ENCODE measurements at places on chromosomes 12 and 14.
A peak's percentile ranks its signal among the peaks of the same experiment; 100 is the strongest.

DNA sequence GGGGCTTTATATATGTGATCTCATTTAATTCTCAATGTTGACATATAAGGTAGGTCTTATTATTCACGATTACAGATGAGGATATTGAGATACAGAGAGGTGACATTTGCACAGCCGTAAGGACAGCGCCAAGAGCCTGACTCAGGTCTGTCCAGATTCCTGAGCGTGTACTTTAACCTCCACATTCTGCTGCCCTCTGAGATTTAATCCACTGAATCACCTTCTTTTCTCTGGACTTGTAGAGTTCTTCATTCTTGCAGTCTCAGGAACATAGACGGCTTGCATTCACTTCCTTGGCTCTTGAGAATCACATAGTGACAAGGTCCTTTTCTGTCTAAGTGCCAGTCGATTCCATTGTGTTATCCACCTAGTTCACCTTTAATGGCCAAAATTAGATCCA, 141.0 kb upstream of the ARHGAP5 start:
- DNase-seq: no peak

DNA sequence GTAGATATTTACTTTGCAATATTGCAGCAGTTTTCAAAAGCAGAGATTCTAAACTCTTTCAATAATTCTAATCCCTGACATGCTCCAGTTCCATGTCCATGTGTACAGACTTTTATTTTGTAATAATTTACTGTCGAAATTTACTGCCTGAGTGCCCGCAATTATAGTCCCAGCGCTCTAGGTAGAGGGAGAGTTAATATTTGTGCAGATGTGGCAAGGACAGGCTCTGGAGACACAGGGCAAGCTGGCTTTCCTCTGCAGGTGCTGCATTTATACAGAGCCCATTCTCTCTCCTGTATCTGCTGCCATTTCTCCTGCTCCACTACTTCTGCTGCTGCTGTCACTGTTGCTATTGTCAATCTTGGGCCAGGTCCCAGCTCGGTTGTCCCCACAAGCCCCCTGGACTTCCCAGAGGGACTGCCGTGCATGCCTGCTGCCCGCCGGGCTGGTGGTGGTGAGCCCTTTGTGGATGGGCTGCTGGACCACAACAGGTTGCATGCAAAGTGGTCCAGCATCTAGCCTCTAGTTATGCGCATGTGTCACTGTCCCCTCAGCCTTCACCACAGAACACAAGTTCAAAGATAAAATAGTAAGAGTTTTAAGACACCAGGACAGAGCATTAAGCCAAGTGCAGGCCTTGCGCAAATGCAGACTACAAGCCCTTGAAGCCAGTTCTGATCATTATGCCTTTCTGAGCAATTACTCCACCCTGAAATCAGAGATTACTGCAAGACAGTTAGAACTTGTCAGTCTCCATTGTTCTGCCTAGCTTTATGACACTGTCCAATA, 40.8 kb upstream of the CSRP2 start:
- no peak for DNase-seq

- no peak for DNase-seq
Measured at GRCh38 chr12:97520106-97520505, 57.5 kb downstream of the RMST start.

DNA sequence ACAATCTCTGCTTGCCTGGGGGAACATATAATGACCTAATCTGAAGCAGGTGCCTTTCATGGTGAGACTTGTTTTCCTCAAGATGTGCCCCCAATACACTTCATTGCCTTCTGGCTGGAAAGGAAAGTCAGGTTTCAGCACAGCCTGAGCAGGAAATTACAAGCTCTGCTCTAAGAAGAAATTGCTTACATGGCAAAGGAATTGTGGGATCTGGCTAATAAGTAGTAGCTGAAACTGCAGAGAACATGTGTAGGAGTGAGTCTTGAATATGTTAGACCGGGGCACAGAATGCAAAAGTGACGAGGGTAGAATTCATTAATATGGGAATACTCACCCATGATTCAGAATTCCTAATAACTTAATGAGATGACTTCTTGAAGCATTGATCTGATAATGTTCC, 6.3 kb upstream of the CFAP54 start:
- DNase-seq: no peak

GRCh38 chr12:53644133-53644532, 18.0 kb upstream of the ATF7 start:
- DNase-seq: no peak

DNA sequence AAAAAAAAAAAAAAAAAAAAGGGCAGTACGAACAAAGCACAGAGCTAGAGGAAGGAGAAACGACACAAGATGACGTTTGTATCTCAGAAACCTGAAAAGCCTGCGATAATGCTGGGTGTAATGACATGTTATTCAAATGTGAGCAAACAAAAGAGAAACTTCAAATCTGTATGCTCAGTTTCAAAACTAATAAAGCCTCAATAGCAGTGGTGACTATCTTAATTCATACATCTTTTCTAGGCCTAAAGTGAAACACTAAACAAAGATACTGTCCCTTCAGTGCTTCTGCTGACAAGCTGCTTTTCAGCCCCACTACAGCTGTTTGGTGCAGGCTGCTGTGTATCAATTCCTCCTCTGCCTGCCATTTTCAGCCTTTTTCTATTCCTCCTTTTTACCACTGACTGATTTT, 15.8 kb downstream of the ITPR2 start:
- DNase-seq: no peak

DNA sequence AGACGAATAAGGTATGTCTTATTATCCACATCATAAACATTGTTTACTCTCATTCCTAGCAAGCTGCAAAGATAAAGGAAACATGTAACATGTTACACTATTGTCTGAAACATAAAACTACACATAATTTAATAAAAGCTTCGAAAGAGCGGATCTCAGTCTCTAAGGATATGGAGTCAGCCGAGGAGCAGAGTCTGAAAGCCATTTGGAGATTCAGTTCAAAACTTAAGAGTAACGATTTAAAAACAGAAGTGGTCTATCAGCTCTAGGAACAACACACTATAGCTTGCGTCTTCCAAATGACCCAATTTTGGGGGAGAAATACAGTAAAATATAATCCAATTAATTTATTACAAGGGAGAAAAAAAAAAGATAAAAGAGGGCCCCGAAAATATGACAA, 775 bp downstream of the NEMF start:
- DNase-seq: no peak

- no peak for DNase-seq
Measured at GRCh38 chr12:101207086-101207780, 2.8 kb downstream of the SLC5A8 start.

GRCh38 chr14:101458741-101459550, 102.3 kb upstream of the DIO3 start:
- no peak for DNase-seq

- no peak for DNase-seq
Measured at GRCh38 chr14:101634850-101635748, 73.8 kb downstream of the DIO3 start.

DNA sequence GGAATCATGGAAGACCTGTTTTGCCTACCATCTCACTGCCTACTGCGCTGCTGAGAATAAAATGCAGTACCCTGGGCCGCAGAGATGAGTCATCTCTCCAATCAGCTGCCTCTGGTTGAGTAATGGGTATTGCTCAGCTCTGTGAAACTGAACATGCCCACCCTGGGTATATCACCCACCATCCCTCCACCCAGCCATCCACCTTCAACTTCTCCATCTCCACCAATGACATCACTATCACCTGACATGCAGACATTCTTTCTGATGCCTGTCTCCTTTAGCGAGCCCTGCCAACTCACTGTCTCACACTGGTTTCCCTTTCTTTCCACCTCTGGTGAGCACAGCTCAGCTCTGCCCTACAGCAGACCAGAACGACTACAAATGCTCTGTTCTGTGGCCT, 33.6 kb downstream of the E2F7 start:
- peak; percentile 89 for DNase-seq

DNA sequence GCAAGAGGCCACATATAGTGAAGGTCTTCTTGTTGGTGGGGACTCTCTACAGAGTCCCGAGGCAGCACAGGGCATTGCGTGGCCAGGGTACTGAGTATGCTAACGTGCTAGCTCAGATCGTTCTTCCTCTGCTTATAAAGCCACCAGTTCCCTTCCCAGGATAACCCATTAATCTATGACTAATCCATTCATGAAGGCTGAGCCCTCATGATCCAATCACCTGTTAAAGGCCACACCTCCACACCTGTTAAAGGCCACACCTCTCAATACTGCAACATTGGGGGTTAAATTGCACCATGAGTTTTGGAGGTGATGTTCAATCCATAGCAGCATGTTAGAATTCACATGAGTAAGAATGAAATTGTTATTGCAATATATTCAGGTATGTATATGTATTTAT, 12.8 kb upstream of the YARS2 start:
- no peak for DNase-seq

GRCh38 chr12:2785017-2785416, 9.8 kb upstream of the FKBP4 start:
- no peak for DNase-seq

- no peak for DNase-seq
Measured at GRCh38 chr12:92432724-92433441, 269.9 kb upstream of the PLEKHG7 start.

- no peak for DNase-seq
Measured at GRCh38 chr12:112319395-112319794, 62.8 kb downstream of the HECTD4 start.

- DNase-seq: no peak
Measured at GRCh38 chr12:69508091-69508490, 37.9 kb downstream of the FRS2 start.

- peak; percentile 71 for DNase-seq
Measured at GRCh38 chr12:989751-990660, 1.0 kb upstream of the ERC1 start.

GRCh38 chr12:13992585-13992984, 11.2 kb upstream of the GRIN2B start:
- no peak for DNase-seq

GRCh38 chr12:132236930-132237771, 92.2 kb downstream of the GALNT9 start:
- no peak for DNase-seq

- no peak for DNase-seq
Measured at GRCh38 chr14:100738269-100738691, 11.6 kb downstream of the DLK1 start.

GRCh38 chr12:53623548-53624385, 2.4 kb downstream of the ATF7 start:
- no peak for DNase-seq

DNA sequence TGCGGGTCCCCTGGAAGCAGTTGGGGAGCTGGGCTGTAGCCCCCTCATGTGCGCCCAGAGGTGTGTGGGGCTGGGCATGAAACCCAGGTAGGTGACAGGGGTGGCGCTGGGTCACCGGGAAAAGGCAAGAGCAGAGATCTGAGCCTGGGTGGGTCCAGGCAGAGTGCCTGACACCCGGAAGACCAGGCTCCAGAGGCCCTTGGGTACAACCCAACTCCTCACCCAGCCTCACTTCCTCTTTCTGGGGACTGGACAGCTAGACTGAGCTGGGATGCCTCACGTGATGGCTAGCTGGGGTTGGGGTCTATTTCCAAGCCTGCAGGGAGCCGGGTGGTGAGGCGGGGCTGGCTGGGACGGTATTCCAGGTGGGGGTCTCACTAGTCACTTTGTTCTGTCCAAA, 16.3 kb upstream of the CYP46A1 start:
- DNase-seq: no peak

DNA sequence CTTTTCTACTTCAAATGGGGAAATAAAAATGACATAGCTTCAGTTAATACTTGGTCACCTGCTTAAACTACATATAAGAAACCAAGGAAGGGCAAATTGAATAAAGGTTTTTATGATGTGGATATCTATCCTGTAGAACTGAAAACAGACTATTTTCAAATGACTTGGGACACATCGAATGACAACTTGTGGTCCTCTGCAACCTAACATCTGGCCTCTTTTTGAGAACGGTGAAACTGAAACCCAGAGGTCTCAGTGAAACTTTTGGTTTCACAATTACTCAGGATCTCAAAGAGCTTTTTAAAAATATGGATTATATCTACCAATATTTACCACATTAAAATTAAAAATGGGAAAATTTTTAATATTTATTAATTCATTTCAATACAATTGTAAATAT, 65.2 kb downstream of the PPP2R5E start:
- DNase-seq: no peak

DNA sequence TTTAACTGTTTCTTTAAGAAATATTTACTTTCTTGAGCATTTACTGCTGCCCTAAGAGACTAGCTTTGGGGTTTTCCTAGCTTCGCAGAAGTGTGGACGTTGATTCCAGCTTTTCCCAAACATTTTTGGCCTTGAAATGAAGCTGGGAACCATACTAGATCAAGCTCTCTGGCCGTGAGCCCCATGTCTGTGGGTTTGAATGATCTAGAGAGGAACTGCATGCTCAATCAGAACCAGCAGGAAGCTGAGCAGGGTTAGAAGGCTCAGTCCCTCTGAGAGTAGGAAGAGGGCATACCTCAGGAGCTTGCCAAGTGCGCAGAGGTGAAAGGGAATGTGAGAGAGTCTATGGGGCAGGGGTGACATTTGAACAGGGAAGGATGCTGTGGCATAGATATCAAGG, 292.1 kb downstream of the CACNA1C start:
- DNase-seq: no peak

- DNase-seq: no peak
Measured at GRCh38 chr14:33894339-33894738, 56.5 kb downstream of the EGLN3 start.

- DNase-seq: no peak
Measured at GRCh38 chr12:6839482-6840201, 1.1 kb upstream of the GNB3 start.

- DNase-seq: no peak
Measured at GRCh38 chr14:89440986-89441909, 24.2 kb upstream of the FOXN3 start.

GRCh38 chr12:47722136-47722834, 3.0 kb downstream of the ENDOU start:
- DNase-seq: no peak

DNA sequence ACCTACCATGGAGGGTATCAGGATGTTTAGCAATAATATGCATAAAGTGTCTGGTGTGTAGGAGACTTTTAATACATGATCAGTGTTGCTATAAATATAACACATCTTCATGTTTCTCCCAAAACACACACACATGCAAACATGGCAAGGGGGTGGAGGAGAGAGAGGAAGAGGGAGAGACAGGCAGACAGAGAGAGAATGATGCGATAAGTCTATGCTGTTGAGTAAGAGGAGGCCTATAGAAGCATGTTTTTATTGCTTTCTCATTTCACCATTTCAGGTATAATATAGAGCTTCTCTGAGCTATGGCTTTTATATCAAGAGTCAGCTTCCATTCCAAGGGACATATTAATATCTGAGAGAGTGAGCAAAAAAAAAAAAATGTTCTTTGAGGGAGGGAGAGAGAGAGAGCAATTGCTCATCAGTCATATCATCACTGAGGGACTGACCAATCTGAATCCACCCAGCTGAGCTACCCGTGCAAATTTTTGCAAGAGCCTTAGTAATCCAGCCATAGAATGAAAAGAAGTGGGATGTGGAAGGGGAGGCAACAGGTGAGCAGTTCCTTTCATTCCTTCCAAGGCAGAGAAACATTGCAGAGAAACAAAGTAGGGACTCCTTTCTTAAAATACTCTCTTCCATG, 54.8 kb upstream of the RASSF8 start:
- DNase-seq: peak; percentile 18

Measured in NCI-H226 (cell line).